GM12891 (cell line): ENCODE measurements at places on chromosomes 4 and X.

GRCh38 chr4:39043058-39043860 lies 11.1 kb upstream of the TMEM156 start:
- no peak for DNase-seq

DNA sequence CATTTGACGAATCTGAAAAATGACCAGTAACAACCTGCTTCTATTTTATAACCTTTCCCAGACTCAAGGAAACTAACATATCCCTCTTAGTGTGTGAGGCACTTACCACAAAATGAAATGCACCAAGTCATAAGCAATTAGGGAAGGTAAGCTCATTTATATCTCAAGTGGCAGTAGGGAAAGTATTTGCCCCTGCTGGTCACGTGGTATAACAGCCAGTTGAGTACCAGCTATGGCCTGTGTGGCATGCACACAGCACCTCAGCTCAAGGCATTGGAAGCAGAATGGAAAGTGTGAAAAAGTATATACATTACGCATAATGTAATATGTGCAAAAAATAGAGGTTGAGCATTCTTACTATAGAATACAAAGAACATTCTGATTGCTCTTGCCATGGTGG lies 178.3 kb upstream of the GYPA start:
- no peak for DNase-seq

GRCh38 chr4:5168891-5169290 lies 117.6 kb downstream of the STK32B start:
- no peak for DNase-seq

- DNase-seq = no peak
Observed at GRCh38 chrX:11968991-11969390, 169.3 kb upstream of the FRMPD4 start.

DNA sequence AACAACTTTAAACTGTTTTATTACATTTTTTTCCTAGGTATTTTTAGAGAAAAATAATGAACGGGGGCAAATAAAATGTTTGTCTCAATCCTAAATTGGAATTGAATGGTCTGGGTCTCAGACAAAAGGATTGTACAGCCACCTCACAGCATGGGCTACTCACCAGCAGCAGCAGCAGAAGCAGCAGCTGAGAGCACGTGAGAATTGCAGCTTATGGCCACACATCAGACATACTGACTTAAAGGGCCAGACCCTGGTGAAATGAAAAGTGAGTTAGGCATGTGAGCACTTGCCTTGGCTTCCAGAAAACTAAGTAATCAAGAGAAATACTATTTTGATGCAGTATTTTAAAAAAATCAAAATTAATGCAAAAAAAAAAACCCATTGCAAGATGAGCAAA lies 56.6 kb downstream of the AASDH start:
- DNase-seq = no peak

GRCh38 chr4:54005475-54005874 lies 58.9 kb downstream of the CHIC2 start:
- no peak for DNase-seq

DNA sequence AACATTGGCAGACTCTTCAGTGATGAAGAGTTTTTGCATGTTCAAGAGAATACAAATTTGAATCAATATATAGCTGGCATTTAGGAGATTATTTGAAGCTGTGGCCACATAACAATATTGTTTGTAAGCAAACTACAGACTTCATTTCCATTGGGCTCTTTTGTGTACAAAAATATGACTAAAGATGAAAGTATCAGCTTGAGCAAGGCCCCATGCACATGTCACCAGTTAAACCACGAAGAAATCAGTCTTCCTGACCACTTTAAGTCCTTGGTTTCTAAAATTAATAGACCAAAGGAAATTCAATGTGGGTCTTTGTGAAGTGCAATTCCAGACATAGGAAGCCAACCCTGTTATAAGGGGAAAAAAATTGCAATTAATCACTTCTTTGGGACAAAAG lies 1664.6 kb upstream of the ADGRL3 start:
- DNase-seq = no peak

- no peak for DNase-seq
Observed at GRCh38 chr4:2320152-2320551, 58.2 kb upstream of the MXD4 start.

DNA sequence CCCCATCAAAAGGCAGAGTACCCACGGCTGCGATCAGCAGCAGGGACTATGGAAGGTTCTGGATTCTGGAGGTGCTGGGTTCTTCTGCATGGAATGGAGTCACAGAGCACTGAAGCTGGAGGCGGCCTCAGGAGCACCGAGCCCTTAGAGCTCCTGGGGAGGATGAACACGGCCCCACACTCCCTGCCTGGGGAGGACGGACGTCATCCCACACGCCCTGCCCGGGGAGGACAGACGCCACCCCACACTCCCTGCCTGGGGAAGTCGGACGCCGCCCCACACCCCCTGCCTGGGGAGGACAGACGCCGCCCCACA lies 9.9 kb downstream of the LRPAP1 start:
- no peak for DNase-seq

- DNase-seq = no peak
Observed at GRCh38 chr4:101967697-101968346, 177.3 kb downstream of the BANK1 start.

DNA sequence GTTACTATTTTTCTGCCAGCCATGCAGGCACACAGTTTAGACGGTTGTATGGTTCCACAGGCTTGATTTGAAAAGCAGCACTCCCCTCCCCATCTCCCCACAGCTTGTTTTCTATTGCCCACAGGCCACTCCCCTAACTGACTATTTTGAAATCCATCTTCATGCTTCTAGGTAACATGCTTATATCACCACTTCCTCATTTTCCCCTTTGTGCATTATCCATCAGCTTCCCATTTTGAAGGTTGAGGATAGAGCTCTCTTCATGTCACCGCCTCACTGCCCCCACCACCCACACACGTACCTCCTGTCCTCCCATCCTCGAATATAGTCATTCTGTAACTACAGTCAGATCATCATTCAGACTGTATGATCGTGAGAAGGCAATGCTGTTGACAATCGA lies 224.7 kb downstream of the MID1 start:
- no peak for DNase-seq

GRCh38 chrX:150200820-150201287 lies 162.3 kb upstream of the MAMLD1 start:
- DNase-seq = peak; percentile 36

DNA sequence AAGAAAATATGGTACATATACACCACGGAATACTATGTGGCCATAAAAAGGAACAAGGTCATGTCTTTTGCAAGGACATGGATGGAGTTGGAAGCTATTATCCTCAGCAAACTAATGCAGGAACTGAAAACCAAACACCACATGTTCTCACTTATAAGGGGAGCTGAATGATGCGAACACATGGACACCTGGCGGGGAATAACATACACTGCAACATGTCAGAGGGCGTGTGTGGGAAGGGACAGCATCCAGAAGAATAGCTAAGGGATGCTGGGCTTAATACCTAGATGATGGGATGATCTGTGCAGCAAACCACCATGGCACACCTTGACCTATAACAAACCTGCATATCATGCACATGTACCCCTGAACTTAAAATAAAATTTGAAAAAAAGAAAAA lies 19.5 kb upstream of the CNKSR2 start:
- no peak for DNase-seq

DNA sequence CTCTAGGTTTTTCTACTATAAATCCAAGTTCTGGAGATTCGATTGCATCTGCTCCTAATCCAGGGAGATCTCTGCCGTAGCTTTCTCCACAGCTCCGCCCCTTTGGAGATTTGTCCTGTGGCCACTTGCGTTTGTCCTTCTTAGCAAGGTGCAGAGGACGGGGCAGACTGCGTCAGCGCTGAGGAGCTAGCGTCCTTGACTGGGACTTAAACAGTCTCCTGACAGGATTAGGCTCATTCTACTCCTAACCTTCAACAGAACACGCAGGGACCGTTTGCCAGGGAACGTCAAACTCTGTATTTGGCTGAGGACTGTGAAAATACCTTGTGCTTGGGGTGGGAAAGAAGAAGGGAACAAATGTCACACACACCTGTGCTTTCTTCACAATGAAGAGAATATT lies 38.6 kb downstream of the SORBS2 start:
- DNase-seq = no peak

DNA sequence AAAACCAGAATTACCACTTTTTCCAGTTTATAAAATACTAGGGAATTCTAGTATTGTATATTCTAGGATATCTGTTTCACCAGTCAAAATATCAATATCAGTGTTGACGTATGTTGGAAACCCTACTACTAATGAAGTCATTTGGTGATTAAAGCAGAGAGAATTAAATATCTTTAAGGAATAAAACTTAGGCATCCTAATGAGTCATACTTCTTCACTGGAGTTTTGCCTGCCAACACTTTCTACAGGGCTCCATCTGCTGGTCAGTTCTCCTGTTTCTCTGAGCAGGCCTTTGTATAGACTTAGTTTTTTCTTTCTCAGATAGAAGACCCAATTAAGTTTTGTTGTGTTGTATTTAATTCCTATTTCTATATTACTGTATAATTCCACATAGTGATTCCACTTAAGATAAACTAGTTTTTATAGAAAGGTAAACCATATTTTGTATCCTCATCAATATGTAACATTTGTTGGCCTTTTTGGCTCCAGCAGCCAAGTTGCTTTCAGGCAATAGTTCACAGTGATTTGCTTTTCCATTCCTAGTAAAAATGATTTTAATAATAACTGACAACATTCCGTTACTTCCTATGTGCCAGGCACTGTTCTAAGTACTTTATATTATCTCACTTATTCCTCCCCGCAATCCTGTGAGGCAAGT lies 3.5 kb downstream of the AP1AR start:
- no peak for DNase-seq

GRCh38 chr4:5635826-5636195 lies 72.5 kb downstream of the EVC2 start:
- DNase-seq = no peak

DNA sequence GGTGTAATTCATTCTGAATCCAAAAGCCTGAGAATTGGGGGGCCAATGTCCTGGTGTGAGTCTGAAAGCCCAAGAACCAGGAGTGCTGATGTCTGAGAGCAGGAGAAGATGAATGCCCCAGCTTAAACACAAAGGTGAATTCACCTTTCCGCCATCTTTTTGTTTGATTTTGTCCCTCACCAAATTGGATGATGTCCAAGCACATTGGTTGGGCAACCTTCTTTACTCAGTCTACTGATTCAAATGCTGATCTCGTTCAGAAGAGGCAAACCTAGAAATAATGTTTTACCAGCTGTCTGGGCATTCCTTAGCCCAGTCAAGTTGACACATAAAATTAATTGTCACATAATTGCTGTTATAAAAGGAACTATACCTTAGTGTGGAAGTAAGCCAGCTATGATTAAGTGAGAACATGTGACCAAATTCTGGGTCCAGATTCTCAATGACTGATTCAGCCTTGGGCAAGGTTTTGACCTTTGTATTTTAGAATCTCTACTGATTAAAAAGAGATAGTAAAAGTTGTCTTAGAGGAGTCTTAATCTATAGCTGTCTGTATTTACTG lies 34.5 kb upstream of the SLC4A4 start:
- no peak for DNase-seq

DNA sequence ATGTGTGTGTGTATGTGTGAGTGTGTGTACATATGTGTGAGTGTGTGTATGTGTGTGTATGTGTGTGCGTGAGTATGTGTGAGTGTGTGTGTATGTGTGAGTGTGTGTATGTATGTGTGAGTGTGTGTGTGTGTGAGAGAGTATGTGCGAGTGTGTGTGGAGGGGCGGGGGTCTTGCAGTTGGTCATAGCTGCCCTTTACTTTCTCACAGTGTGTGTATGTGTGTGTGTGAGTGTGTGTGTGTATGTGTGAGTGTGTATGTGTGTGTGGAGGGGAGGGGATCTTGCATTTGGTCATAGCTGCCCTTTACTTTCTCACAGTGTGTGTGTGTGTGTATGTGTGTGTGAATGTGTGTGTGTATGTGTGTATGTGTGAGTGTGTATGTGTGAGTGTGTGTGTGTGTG lies 74.8 kb upstream of the ENPP6 start:
- DNase-seq = no peak

DNA sequence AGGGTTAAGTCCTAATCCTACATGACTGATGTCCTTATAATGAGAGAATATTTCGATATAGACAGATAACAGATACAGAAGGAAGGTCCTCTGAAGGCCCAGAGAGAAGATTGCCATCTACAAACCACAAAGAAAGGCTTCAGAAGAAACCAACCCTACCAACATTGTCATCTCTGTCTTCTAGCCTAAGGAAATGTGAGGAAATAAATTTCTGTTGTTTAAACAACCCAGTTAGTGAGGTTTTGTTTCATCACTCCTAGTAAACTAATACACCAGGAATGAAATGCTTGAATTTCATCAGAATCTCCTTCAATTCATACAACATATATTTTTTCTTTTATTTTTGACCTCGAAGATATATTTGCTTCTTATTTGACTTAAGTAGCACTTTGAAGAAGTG lies 1527.8 kb downstream of the STIM2 start:
- no peak for DNase-seq

DNA sequence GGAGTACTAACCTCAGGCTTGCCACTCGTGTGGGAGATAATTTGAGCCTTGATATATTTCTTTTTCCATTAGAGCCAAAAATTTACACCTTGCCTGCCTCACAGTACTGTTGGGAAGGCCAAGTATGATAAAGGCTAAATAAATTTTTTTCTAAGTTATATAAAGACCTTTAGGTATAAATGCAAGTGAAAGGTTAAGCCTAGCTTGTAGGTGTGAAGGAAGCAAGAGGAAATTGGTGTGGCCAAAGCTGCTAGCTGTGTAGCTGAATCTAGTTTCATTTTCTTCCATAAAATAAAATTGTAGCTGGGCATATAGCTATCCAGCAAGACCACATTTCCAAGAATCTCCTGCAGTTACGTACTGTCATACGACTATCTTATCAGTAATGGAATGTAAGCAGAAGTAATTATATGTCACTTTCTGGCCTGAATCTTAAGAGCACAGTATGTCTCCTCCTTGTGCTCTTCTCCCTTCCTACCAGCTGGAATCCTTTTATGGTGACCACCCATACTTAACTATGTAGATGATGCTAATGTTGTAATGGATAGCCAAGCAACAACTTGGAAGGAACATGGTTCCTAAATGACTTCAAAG lies 14.3 kb upstream of the GABRE start:
- DNase-seq = no peak

GRCh38 chrX:53171356-53171755 lies 53.7 kb downstream of the KDM5C start:
- no peak for DNase-seq

DNA sequence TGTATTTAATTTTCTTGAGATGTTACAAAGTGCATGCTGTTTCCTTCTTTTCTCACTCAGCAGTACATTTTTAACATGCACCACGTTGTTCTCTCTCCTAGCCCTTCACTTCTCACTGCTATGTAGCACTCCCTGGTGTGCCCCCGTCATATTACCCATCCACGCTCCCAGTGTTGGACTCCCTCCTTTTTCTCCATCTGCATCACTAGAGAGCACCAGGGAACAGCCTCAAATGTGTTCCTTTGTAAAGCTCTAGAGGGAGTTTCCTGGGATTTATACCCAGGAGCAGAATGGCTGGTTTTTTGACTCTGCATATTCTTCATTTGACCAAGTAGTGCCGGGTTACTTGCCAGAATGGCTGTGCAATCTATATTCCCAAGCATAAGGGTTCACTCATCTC lies 240.3 kb upstream of the ANXA3 start:
- no peak for DNase-seq
